A375 (cell line): ENCODE measurements at places on chromosomes 7 and 10. TPM values are rescaled to one million over a fixed set of nuclear protein-coding genes. Genes with fewer than 3 reads are reported as not detected.

Gene POLR2J2
- total RNA-seq, result 5.3 and 7.0 TPM in 2 replicates

Gene VSTM2A
- 0.88 and 1.5 TPM in 2 replicates for total RNA-seq

Gene INTS15
- 19.0 and 28.3 TPM in 2 replicates for total RNA-seq

Gene KLLN
- 0.29 and 0.49 TPM in 2 replicates for total RNA-seq

Gene SRGN
- total RNA-seq, result 2.5 and 3.8 TPM in 2 replicates

Gene SLC16A12
- 0.05 TPM in 1 of 2 replicates, not detected in the other for total RNA-seq

Gene SLC18A3
- not detected in 2 replicates for total RNA-seq

Gene OR9A2
- 0.38 TPM in 1 of 2 replicates, not detected in the other for total RNA-seq
